ENCODE measurements at places on chromosomes 2 and 18. TPM values are rescaled to one million over a fixed set of nuclear protein-coding genes. Genes with fewer than 3 reads are reported as not detected.

Gene EPB41L3
- total RNA-seq, result under 0.01 TPM

Gene GPBAR1
- 0.06 TPM for total RNA-seq

Gene PCARE
- total RNA-seq, result not detected

Gene GALNT5
- 70.6 TPM for total RNA-seq

Gene FNDC4
- 25.9 TPM for total RNA-seq

Gene CPO
- not detected for total RNA-seq

GRCh38 chr2:193583638-193584400, 1389.1 kb upstream of the TMEFF2 start:
- peak; percentile 64 for DNase-seq

GRCh38 chr2:1676091-1676912, 68.0 kb downstream of the PXDN start:
- DNase-seq, result no peak

DNA sequence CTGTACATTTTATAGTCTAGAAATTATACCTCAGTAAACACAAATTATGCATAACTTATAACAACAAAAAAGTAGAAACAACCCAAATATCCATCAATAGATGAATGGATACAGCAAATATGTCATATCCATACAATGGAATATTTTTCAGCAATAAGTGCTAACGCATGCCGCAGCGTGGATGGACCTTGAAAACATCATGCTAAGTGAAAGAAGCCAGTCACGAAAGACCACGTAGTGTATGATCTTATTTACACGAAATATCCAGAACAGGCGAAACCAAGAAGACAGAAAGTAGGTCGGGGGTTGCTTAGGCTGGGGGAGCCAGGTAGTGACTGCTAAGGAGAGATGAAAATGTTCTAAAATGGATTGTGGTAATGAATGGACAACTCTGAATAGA, 167.1 kb upstream of the MYCN start:
- DNase-seq, result no peak

DNA sequence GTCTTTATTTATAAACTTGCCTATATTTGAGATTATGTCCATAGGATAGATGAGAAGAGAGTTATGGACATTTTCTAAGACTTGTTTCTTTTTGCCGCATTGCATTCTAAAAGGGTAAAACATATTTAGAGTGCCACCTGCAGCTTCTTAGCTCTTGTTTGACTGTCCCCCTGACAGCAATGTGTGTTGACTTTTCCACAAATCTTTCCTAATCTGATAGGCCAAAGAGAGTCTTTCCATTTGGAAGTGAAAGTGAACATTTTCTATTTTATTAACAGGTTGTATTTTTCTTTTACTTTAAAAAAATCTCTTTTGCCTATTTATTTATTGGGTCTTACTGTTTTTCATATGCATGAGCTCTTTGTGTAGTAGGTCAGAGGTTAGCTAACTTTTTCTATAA, 58.4 kb downstream of the FMNL2 start:
- no peak for DNase-seq

GRCh38 chr2:37915773-37916172, 9.3 kb upstream of the RMDN2 start:
- no peak for DNase-seq

- no peak for DNase-seq
Observed at GRCh38 chr2:152100961-152101360, 2.1 kb upstream of the CACNB4 start.

GRCh38 chr2:145404690-145405089, 884.8 kb upstream of the ZEB2 start:
- DNase-seq, result no peak

DNA sequence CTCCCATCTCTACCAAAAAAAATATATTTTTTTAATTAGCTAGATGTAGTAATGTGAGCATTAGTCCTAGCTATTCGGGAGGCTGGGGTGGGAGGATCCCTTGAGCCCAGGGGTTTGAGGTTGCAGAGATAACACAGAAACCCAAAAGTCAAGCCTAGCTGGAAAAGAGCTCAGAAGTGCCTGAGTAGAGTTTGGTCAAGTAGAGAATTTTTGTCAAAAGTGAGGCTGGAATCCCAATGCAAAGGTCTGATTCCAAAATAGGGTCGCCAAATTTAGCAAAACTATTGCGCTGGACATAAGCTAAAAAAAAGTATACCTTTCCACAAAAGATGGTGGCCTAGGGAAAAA, 15.5 kb upstream of the MSH6 start:
- no peak for DNase-seq

DNA sequence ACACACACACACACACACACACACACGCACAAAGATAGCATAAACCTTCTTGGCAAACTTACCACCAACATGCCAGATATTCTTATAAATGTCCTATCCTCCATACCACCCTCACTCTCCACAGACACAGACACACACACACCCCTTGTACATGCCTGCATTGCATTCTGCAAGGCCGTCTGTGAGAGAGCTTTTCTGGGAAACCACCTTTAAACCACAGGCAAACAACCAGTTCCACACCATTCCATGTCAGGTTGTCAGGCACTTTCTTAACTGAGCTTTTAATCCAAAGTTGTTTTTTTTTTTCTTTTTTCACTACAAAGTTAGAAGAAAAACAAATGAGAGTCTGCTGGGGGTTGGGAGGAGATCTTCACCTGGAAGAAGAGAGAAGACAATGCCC, 221.1 kb downstream of the C1D start:
- DNase-seq, result no peak

DNA sequence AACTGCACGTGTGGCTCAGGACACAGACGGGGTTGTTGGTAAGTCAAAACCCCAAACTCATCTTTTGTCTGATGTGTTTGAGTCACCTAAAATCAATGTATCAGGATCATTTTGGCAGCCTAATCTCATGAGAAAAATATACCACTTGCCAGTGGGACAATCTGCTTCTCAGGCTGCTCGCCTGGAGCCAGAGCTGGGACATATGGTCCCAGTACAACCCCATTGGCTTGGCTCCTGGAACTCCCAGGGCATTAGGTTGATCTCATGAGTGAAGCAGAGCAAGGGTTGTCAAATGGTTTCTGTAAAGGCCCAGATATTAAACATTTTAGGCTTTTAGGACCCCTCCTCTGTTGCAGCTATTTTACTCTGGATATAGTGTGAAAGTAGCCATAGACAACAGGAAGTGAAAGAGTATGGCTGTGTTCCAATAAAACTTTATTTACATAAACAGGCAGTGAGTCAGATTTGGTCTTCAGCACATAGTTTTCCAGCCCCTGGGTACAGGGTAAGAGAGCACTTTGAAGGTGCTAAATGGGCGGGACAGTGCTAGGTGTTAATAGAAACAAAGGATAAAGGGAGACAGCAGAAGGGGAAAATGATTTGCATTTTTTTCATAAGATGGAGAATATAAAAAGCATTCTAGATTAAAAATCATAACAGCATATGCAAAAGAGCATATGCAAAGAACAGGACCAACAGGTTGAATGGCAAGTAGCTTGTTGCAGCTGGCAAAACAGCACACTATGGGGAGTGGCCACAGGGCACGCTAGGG, 290.8 kb downstream of the KCNS3 start:
- DNase-seq, result no peak

DNA sequence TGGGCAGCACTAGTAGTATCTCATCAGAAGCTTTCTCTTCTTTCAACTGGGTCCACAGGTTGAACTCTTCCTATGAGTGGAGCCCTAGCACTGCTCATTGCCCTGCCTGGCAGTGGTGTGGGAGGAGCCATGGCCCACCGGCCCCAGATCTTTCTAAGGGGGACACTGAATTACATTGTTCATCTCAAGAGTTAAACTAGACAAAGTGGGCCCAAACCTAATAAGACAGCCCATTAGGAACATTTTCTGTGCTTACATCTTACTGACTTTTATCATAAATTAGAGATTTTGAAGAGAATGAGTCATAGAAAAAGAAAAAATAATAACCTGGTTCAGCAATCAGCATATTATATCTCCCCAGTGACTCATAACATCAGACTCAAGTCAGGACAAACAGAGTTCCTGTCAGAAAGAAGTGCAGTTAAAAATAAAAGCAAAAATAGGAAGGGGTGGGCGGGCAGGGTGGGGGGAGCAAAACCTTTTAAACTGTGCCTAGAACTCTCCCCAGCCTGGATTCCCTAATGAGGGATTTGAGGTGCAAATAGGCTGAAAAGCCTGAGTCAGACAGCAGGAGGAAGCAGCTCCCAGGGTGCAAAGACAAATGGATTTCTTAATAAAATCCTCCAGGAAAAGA, 161.6 kb upstream of the TRIB2 start:
- peak; percentile 64 for DNase-seq

DNA sequence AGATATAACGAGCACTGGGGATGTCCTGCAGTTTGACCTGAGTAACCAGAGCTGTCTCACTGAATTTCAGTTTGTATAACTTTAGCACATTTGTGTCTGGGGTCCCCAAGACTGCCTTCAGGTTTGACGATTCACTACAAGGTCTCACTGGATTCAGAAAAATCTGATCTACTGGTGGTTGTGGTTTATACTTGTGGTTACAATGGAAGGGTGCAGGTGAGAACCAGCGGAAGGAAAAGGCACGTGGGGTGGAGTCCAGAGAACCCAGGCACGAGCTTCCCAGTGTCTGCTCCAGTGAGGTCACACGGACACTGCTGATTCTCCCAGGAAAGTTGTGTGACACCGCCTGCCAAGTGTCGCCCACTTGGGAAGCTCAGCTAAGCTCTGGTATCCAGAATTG, 126.0 kb downstream of the ZNF236 start:
- no peak for DNase-seq

GRCh38 chr2:64934530-64934929, 54.7 kb upstream of the SLC1A4 start:
- no peak for DNase-seq

- DNase-seq, result peak; percentile 19
Observed at GRCh38 chr2:99888617-99889016, 253.8 kb downstream of the AFF3 start.

DNA sequence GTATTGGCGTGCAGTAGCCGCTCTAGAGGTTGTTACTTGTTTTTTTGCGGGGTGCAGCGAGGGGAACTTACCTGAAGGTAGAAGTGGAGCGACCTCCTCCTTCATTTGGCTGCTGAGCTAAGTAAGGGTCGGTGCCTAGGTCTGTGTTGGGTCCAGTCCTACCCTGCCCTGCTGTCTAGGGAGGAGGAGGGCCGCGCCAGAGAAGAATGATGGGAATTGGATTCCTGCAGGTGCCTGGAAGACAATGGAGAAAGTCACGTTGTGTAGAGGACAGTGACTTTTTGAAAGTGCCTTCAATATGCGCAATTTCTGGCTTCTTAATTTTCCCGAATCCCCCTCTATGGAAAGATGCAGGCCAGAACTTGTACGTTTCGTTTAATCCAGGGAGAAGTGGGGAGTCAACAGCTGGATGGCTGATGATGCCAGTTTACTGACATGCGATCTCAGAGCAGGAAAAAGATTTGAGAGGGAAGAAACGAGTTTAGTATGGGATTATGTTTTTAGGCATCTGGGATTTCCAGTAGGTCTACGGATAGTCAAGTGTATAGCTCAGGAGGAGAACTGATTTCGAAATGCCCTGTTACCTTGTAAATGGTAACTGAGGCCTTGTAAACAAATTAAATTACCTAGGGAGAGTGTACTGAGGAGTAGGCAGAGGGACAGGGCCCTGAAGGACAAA, 653 bp downstream of the MRPS9 start:
- peak; percentile 15 for DNase-seq

GRCh38 chr2:8408560-8409460, 273.0 kb upstream of the ID2 start:
- DNase-seq, result no peak

DNA sequence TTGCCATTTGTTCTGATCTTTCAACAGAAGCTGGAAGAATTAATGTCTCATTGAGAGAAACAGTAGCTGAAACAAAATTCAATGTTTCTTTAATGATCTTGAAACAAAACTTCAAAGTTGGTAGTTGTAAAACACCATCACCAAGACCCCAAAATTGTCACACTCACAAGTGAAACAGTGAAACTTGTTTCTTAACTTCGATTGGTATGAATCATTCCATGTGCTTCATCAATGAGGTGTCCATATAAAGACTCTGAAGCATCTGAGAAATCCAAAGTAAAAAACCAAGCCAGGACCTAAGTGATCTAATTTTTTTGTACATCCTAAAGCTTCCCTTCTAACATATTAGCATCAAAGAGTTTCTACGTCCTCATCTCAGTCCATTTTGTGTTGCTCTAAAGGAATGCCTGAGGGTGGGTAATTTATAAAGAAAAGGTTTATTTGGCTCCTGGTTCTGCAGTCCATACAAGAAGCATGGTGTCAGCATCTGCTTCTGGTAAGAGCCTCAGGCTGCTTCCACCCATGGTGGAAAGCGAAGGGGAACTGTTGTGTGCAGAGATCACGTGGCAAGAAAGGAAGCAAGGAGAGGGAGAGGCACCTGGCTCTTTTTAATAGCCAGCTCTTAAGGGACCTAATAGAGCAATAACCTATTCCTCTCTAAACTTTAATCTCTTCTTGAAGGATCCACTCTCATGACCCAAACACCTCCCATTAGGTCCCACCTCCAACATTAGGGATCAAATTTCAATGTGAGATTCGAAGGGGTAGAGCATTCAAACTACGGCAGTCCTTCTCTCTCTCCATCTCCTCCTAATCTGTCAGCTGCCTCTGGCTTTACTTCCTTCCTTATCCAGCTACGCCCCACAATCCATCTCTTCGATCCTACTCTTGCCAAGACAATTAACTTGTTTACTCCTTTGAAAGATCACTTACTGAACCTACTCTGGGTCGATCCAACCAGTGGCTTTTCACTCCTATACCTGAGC, 20.7 kb upstream of the TLK1 start:
- no peak for DNase-seq

DNA sequence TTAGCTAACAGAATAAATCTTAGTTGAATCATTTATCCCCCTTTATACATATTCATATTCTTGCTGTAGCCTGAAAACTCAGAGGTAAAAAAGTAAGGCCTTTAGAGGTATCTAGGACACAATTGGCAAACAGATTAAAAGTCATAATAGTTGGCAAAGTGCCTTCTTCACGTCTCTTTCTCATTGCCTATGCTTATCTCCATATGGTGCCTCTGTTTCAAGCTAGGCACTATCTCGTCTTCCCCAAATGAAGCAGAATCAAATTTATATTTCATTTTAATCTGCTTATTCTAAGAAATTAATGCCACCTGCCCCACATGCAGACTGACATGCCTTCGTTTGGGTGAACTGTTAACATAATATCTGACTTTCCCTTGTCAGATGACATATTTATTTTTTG, 245.4 kb downstream of the CDH2 start:
- no peak for DNase-seq

- no peak for DNase-seq
Observed at GRCh38 chr2:223396993-223397392, 205.2 kb downstream of the SCG2 start.

DNA sequence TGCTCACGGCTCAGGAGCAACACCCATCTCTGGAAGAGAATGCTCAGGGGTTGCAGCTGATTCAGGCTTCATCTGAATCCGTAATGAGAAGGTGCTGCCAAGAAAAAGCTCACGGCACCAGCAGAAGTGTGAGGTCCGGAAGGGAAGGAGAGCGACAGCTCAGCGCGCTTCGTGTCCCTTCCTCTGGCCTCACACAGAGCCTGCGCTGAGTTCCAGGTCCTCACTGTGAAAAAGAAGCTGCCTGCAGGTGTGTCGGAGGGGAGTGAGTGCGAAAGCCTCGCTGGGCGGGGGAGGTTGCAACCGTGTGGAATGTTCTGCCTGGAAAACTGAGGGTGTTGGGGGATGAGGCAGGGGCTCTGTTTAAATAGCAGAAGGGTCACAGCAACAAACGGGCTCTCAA, 76.2 kb upstream of the TWIST2 start:
- no peak for DNase-seq

GRCh38 chr2:43121580-43122314, 104.7 kb downstream of the ZFP36L2 start:
- DNase-seq, result no peak

- no peak for DNase-seq
Observed at GRCh38 chr18:73688161-73688560, 459.5 kb downstream of the FBXO15 start.

- no peak for DNase-seq
Observed at GRCh38 chr2:224147174-224147573, 108.1 kb upstream of the SERPINE2 start.

GRCh38 chr18:58915995-58916394, 51.3 kb downstream of the ZNF532 start:
- DNase-seq, result no peak

Measured in LHCN-M2 (cell line).